ENCODE measurements at places on chromosomes 16 and 17.

DNA sequence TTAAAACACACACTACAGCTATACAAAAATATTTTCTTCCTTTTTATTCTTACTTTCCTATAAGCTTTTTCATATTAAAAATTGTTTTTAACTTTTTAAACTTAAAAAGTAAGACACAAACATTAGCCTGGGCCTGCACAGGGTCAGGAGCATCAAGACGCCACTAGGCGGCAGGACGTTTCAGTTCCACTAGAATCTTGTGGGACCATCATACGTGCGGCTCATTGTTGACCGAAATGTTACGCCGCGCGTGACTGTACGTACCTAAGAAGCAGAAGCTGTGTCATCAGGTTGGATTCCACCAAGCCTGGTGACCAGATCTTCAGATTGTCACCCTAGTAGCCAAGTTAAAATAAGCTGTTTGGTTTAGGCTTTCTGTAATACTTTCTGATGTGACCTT lies 47.1 kb downstream of the USP10 start:
- DNase-seq: no peak

- no peak for DNase-seq
These were observed 48.8 kb downstream of the MYH11 start for GRCh38 chr16:15808071-15808470.

DNA sequence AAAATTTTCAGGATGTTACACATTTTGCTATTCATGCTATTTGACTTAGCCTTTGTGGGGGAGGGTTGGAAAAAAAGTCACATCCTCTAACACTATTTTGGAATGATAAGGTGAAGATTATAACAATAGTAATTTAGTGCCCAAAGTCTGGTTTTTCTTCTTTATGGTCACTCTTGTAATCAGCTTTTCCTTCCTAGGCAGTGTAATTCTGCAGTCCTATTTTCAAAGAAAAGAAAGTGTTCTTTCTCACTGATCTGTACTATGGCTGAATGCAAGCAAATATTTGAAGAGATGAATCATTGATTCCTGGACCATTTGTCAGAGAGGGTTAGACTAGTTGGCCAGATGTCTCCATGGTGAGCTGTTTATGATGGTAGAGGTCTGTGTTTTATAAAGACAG lies 8.4 kb downstream of the RSPRY1 start:
- DNase-seq: no peak

GRCh38 chr17:65028545-65028843 lies 28.0 kb downstream of the GNA13 start:
- DNase-seq: no peak

DNA sequence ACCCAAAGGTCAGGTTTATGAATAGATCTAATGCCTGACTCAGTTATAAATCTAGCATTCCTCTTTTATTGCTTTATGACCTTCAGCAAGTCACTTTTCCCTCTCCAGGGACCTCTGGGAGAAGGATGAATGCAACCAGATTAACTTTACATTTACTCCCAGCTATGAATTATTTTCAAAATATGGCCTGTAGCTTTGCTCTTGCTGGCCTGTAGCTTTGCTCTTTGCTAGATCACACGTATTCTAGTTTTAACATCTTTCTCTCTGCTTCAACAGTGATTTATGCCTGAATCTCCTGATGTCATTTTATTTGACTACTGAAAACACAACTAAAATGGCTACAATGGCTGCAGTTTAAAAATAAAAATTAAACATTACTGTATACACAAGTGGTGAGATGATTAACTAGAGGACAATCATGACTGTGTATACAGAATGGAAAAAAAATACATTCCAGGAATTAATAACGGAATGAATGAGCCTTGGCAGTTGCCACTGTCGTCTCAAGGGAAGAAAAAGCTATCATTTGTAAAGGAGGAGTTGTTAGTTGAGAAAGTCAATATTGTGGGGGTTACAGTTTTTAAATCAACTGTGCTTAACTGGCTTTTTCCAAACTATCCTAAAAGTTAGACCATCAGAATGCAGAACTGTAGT lies 434.5 kb upstream of the GOT2 start:
- no peak for DNase-seq

- no peak for DNase-seq
These were observed 808 bp upstream of the RGS11 start for GRCh38 chr16:276426-277077.

GRCh38 chr17:4146641-4147040 lies 3.6 kb downstream of the CYB5D2 start:
- DNase-seq: no peak

- no peak for DNase-seq
These were observed 23.9 kb downstream of the HIGD1B start for GRCh38 chr17:44871556-44871955.

DNA sequence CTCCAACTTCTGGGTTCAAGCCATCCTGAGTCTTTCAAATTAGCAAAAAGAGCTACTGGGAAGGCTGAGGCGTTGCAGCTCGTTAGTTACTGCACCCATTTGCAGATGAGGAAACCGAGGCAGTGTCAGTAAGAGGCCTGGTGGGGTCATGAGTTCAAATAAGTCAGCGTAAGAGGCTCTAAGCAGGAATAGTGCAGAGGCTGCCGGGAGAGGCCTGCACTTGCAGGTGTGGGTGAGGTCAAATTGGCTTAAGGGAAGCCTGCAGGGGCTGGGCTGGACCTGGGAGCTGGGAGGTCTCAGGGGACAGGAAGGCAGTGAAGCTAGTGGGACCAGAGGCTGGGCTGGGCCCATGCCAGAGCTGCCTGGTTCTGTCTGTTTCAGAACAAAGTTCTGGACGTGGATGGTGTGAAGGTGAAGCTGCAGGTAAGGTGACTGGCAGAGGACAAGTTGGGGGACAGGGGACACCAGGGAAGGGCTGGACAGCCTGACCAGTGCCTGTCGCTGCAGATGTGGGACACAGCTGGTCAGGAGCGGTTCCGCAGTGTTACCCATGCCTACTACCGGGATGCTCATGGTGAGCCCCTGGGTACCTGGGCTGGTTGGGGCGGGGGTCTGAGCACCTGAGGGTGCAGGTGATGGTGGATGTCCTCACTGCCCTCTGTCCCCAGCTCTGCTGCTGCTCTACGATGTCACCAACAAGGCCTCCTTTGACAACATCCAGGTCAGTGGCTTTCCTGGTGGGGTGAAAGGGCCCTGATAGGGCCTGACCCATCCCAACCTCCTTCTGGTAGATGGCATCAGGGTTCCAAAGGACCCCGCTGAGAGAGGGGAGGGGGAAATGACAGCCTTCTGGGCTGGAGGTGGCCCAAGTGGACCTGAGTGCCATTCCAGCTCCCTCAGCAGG lies 3.0 kb downstream of the RAB26 start:
- no peak for DNase-seq

DNA sequence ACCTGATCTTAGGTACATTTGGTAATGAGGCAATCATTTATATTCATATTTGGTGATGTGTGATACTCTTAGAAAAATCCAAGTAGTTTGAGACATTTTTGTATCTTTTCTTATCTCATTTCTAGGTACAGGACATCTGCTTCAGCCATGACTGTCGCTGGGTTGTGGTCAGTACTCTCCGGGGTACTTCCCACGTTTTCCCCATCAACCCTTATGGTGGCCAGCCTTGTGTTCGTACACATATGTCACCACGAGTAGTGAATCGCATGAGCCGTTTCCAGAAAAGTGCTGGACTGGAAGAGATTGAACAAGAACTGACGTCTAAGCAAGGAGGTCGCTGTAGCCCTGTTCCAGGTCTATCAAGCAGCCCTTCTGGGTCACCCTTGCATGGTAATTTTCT lies 312.2 kb downstream of the BCAS3 start:
- no peak for DNase-seq

DNA sequence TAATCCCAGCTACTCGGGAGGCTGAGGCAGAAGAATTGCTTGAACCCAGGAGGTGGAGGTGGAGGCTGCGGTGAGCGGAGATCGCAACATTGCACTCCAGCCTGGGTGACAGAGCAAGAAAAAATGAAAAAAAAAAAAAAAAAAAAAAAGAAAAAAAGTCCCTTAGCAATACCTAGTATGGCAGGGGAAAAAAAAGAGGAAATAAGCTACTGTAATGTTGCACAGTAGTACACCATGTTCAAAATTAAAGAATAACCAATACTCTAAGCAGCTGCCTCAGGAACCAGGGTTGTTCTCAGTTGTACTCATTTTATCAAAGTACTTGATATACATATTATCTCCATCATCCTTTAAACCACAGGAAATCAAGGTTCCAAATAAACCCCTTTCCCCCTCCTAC lies 17.3 kb upstream of the TXNDC11 start:
- no peak for DNase-seq

DNA sequence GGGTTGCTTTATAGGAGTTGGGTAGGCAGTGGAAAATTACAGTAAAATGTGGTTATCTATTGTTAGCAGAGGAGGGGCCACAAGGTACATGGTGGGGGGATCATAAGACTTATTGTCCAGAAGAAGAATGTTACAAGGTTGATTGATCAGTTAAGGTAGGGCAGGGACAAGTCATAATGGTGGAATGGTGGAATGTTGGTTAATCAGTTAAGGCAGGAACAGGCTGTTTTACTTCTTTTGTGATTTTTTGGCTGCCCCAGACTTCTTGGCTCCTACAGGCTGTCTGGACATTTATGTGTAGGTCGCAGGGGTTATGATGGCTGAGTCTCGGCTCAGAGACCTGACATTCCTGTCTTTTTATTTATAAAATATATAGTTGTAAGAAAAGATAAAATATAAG lies 2277.1 kb downstream of the TP53TG3F start:
- no peak for DNase-seq

GRCh38 chr16:13907431-13907830 lies 12.5 kb upstream of the ERCC4 start:
- no peak for DNase-seq

GRCh38 chr17:21029515-21029914 lies 13.3 kb downstream of the USP22 start:
- DNase-seq: no peak

DNA sequence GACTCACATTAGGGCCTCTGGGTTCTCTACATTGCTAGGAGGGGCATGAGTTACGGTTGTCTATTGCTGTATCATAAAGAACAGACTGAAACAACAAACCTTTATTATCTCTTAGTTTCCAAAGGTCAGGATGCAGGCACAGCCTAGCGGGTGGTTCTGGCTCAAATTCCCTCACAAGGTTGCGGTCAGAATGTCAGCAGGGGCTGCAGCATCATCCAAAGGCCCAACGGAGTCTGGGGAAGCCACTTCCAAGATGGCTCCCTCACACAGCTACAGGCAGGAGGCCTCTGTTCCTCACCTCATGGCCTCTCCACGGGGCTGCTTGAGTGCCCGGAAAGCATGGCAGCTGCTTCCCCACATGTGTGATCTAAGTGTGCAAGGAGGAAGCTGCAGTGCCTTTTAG lies 29.6 kb upstream of the ZFPM1 start:
- no peak for DNase-seq

DNA sequence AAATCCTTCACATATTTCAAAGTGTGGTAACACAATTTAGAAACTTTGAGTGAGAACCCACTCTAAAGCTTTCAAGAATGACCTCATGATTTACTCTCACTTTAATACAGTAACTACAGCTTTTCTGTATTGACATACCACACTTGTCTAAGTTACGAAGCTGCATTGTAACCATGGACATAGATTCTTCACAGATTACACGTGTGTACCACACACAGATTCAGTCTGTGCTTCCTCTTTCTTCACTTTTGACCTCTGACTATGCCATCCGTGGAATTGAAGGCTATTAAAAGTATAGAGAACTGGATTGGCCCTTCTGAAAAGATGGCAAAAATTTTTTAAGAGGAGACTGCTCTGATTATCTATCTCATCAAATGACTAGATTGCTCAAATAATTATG lies 172.7 kb downstream of the TANC2 start:
- DNase-seq: no peak

- DNase-seq: no peak
These were observed 43.8 kb upstream of the NF1 start for GRCh38 chr17:31050948-31051347.

DNA sequence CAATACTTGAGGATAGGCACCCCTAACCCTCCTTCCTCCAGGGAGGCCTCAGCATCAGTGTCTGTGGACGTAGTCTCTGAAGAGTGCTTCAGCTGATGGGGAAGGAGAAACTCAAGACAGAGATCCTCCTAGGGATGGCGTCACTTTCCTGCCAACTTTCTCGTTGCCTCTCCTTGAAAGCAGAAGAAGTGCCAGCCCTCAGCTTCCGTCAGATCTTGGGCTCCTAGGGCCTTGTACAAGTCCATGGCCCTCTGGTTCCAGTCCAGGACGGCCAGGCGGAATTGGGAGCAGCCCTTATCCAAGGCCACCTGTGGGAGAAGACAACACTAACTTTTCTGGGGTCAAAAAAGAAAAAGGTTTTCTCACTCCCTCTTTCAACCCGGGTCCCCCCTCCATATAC lies 1.3 kb downstream of the SAT2 start:
- DNase-seq: peak; percentile 20

- no peak for DNase-seq
These were observed 1.5 kb downstream of the SCARF1 start for GRCh38 chr17:1643999-1644492.

GRCh38 chr16:9913604-9914326 lies 268.5 kb downstream of the GRIN2A start:
- no peak for DNase-seq

GRCh38 chr17:31854672-31855071 lies 4.4 kb downstream of the COPRS start:
- DNase-seq: no peak

GRCh38 chr16:65202461-65202860 lies 80.6 kb upstream of the CDH11 start:
- DNase-seq: no peak

GRCh38 chr17:69434164-69434579 lies 19.7 kb downstream of the MAP2K6 start:
- DNase-seq: peak; percentile 31

DNA sequence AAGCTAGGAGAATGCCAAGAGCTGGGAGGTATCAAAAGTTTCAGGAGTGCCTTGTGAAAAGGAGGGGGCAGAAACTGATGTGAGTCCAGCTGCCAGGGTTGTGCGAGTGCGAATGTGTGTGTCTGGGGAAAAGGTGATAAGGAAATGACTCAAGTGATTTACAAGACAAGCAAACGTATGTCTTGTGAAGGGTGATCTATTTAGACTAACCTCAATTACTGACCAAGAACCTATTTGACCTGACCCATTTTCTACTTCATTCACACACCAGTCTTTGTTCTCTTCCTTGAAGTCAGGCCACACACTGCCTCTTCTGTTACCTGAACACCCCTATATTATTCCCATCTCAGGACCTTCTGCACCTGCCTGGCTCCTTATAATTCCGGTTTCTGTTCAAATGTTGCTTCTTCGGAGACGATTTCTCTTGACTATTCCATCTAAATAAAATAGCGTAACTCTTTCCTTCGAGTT lies 1.0 kb downstream of the GDE1 start:
- no peak for DNase-seq

GRCh38 chr16:86509759-86510464 lies 415 bp upstream of the FOXF1 start:
- DNase-seq: no peak

DNA sequence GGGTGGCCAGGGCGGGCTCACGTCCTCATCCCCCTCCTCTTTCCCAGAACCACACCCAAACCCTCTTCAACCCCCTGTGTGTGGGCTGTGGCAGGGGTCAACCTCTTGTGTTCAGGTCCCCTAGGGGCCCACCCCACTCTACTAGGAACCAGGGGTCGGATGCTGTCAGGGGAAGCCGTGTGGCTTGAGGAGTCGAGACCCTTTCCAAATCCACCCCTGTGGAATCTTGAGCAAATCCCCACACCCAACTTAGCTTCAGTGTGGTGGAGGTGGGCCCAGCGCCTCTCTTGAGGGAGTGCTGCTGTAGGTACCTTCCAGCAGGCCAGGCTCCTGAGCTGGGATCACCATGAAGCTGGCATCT lies 121.5 kb downstream of the MRM1 start:
- DNase-seq: no peak

- DNase-seq: peak; percentile 24
These were observed 12.1 kb downstream of the CYB561 start for GRCh38 chr17:63433746-63434591.
